ENCODE measurements at places on chromosomes 16 and 17.

DNA sequence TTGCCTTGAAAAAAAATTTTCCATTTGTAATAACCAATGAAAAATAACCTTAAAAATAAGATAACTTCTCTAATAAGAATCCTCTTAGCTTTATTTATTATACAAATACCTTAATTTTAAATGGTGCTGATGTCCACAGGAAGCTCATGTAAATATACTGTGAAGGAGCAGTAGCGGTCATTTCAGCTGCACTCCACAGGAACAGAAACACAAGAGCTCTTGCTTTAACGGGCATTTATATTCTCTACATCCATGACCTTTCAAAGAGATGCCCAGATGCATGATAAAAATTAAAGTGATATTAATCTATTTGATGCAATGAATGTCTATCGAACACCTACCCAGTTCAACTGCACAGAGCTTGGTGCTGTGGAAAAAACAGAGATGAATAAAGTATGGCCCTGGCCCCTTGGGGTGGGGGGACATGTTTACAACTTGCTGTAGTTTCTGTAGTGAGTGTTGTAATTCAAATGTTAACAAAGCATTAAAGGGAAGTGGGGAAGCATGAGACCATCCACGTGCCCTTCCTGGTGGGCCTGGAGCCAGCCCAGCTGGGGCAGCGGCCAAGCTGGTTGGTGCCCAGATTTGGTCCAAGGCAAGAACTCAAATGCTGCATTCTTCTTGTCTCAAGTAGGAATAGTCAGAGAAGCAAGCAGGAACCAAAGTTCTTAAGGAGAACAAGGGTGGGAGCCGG is 47.9 kb downstream of the IQCK start:
- no peak for DNase-seq

GRCh38 chr16:21116148-21116693 is 34.4 kb downstream of the DNAH3 start:
- DNase-seq = peak; percentile 80

DNA sequence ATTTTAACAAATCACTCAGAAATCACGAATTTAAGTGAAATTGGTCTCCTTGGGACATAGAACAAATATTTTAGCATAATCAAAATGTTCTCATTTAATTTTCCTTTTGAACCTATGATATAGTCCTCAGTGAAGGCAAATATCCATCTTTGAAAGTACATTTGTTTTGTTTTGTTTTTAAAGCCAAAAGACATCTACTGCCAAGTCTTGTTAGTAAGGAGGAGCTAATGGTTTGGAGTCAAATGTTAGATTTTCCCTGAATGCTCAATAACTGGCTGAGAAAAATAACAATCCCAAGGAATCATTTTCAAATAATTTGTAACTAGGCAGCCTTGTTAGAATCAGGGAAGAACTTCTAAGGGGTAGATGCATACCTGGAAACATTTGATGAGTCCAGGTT is 302.9 kb upstream of the MAF start:
- DNase-seq = no peak

GRCh38 chr17:74704544-74704943 is 8.2 kb downstream of the CD300LF start:
- DNase-seq = no peak

DNA sequence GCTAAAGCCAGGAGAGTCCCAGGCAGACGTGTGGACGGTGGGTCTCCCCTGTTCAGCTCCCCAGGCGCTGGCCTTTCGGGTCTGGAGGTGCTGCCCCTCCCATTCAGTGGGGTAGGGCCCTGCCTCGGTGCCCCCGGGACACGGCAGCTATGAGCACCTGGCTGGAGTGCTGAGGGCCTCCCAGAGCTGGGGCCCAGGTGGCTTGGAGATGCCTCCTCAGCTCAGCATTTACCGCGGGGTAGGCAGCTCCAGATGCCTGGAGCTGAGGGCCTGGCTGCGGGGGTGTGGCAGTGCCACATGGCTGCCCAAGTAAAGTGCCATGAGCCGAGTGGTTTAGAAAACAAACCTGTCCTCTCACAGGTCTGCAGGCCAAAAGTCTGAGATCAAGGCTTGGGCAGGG is 19.5 kb downstream of the SOX8 start:
- no peak for DNase-seq

DNA sequence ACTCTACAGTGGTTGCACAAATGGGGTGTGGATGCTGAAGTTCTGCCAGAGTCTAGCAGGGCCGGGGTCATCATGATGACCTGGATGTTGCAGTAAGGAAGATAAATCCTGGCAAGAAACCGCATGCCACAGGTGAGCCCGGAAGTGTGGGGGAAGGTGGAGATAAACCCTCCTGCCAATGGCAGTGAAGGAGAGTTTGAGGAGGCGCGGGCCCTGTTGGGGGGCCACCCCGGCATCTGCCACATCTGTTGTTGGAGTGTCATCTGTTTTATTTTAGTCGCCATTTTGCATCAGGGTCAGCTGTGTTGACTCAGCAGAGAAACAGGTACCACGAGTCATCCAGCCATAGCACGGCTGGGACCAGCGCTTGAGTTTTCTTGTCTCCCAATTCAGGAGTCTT is 173.8 kb upstream of the CHMP6 start:
- no peak for DNase-seq

GRCh38 chr16:15055141-15056053 is 477 bp downstream of the NTAN1 start:
- DNase-seq = peak; percentile 41

DNA sequence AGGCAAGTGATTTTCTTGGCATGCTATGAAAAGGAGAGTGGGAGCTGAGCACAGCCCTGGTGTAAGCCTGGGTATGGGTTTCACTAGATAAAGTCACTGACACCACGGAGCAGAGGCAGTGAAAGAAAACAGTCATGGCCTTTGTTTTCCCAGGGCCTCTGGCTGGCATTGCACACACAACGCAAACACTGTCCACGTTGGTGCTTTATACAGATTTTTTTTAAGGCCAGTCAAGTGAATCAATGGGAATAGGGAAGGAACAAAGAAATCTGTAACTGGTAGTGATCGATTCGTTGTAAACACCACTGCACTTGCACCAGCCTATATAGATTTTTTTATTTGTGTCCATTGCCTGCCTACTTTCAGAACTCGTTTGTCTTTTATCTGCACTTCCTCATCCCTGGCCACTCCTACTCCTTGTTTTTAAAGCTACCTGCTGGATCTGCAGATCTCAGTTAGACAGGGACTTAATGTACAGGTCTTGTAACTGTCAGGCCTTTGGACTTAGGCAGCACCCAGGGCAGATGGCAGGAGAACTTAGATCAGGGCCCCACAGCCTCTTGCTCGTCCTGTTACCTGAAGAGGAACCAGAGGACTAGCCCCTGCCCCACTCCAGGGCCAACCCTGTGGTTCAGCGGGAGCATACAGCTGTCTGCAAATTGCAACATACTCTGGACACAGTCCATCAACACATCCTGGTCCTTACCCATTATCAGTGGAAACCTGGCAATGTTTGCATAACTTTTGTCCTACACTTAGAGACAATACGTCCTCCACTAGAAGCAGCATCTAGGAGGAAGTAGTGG is 10.6 kb upstream of the TMIGD1 start:
- peak; percentile 75 for DNase-seq

DNA sequence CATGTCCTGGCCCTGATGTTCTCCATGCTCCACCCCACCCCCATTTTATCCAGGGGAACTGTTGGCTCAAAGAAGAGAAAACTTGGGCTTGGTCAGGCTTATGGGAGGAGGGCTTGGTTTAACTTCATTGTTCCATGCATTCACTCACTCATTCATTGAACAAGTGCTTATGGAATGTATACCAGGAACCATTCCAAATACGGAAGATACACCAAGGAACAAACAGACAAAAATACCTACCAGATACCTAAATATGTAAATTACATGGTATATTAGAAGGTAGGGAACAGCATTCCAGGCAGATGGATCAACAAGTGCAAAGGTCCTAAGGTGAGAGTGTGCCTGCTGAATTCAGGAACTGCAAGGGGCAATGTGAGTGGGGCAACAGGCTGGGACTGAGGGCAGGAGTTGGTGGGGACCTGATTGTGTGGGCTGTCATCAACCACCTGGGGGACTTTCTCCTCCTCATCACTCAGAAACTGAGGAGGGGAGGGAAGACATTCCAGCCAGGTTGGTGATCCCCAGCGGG is 39.9 kb downstream of the RAI1 start:
- no peak for DNase-seq

GRCh38 chr16:2512735-2513404 is 882 bp upstream of the ATP6V0C start:
- no peak for DNase-seq

DNA sequence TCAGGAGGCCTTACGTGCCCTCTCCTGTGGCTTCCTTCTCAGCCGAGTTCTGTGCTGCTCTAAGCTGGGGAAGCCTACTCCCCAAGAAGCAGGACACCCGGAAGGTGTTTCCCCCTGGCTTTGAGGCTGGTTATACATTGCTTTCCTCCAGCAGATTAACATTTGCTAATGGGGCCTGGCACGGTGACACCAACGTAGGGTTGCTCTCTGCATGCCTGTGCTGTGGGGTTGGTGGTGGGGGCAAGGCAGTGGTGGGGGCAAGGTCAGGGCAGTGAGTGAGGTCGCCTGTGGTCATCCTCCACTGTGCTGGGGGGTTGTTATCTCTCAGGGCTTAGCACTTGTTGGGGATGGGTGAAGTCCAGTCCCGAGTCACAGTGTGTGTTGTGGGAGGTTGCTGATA is 4.2 kb downstream of the USP6 start:
- no peak for DNase-seq

DNA sequence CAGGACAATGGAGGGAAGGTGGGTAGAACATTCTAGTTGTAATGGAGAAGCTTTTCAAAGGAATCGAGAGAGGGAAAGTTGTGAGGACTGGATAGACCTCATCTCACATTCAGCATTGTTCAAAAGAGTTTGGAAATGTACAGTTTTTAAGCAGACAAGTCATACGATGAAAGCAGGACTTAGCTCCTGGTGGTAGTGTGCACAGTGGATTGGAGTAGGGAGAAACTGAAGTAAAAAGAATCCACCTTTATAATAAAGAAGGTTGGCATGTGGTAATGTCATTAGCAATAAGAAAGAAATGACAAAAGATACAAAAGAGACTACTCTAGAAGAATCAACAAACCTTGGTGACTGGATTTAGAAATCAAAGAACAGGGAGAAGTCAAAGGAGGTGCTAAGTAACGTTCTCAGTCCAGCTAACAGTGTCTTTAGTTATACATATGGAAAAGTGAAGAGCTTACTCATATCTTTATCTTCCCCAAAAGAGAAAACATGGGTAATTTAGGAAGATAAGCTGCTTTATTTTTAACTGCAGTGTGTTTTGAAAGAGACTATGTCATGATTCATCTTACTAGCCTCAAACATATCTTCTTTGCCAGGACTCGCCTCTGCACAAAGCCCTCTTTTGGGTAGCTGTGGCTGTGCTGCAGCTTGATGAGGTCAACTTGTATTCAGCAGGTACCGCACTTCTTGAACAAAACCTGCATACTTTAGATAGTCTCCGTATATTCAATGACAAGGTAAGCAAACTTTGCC is 18.7 kb upstream of the EVI2A start:
- DNase-seq = no peak

DNA sequence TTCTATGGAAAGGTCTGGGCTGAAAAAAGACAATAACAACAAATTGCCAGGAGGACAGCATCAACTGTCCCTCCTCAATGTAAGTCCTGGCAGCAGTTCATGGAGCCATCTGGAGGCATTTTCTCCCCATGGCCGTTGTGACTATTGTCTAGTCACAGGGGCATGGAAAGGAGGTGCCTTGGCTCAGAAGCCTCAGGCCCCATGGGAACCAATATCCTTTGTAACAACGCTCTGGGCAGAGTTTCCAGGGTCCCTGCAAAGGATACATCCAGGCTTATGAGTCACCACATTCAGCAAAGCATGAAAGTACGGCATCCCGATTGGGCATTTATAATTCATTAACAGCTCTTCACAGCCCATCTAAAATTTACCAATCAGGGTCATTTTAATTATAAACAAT is 85.2 kb downstream of the GLG1 start:
- no peak for DNase-seq

GRCh38 chr17:6684460-6684783 is 28.7 kb downstream of the SLC13A5 start:
- no peak for DNase-seq

DNA sequence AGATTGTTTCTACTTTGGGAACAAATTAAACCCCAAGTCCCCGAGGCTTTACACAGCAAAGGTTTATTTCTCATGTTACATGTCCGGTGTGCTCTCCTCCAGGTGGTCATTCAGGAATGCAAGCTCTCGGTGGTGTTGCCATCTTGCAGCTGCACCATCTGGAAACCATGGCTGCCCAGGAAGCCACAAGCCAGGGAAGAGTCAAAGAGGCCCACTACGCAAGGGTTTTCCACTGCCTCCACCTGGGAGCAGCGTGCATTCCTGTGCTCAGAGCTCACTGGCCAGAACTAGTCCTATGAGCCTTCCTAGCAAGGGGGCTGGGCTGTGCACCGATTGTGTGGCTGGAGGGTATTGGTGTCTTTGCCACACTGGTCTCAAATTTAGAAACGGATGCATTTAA is 128.8 kb upstream of the FOXF1 start:
- no peak for DNase-seq
